ENCODE measurements at places on chromosomes 1 and 21.

DNA sequence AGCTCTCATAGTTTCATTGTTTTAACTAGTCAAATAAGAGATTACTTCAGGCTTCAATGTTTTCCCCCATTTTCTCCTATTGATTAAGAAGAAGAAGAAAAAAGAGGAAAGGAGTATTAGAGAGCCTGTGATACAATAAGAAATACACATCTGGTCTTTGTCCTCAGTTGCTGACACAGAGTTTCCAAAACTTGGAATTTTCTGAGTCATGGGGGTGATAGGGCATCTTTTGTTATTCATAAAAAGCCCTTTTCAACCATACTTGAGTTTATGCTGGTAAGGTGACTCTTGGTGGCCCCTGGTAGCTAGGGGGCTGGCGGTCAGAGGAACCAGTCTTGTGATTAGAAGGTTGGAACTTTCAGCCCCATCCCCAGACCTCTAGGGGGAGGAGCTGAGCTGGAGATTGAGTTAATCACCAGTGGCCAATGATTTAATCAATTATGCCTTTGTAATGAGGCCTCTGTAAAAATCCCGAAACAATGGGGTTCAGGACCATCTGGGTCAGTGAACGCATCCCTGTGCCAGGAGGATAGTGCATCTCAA lies 28.9 kb upstream of the KLF18 start:
- peak; percentile 79 for DNase-seq

DNA sequence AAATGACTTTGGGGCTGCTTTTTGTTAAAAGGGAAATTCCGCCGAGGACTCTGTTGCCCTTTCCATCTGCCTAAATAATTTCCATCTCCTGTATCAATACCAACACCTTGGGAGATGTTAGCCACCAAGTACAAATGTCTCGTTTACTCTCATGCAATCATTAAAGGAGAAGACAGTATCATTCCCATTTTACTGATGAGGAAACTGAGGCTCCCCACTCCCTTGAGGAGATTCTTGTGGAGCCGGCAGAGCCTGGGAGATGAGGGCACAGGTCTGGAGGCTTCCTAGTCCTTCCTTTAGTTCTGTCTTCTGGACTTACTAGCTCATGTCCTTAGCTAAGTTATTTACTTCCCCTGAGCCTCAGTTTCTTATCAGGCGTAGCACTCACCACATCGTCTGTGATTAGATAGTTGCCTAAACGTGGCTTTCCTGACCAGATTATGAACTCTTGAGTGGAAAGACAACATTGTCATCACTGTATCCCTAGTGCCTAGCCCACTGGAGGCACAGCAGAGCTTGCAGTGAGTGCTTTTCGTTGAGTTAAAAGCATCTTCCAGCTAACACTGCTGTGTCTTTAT lies 81.6 kb downstream of the ADSS2 start:
- DNase-seq, result no peak

- no peak for DNase-seq
Observed at GRCh38 chr1:192812420-192813209, 3.8 kb downstream of the RGS2 start.

- no peak for DNase-seq
Observed at GRCh38 chr1:53627666-53628065, 111.3 kb downstream of the GLIS1 start.

DNA sequence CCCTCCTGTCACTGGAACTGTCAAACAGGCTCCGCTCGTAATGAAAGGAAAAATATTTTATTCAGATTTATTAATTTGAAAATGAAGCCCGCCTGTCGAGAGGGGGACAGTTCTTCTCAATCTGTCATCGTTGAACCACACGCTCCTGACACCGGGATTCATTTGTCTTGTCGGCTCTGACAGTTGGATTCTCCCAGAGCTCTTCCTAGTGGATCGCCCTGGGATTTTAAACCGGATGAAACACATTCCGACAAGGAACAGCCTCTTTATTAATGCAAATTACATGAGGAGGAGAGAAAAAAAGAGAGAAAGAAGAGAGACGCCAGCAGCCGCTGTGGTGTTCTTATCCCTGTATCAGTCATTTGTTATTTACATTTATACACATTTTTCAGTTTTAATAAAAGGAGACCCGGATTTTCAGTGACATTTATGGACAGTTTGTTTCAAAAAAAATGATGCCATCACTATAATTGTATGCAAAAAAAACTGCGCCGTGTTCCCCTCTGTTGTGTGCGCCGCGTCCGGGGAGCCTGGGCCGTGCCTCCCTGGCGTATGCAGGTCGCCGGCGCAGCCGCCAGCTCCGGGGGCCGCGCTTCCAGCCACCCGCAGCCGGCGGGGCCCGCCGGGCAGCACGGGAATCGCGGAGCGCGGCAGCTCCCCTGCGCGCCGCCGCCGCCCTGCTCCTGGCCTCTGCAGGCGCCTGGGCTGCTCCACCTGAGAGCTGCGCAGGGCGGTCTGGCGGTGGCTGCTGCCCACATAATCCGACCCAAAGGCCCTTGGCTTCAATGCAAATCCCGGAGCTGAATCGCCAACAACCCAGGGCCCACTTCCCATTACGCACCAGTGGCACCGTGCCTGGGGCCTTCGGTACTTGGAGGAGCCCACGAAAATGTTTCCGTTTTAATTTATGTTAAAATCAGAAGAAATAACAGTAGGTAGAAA lies 237.9 kb upstream of the PBX1 start:
- peak; percentile 36 for DNase-seq

- DNase-seq, result peak; percentile 11
Observed at GRCh38 chr1:199002661-199003060, 363.8 kb downstream of the PTPRC start.

DNA sequence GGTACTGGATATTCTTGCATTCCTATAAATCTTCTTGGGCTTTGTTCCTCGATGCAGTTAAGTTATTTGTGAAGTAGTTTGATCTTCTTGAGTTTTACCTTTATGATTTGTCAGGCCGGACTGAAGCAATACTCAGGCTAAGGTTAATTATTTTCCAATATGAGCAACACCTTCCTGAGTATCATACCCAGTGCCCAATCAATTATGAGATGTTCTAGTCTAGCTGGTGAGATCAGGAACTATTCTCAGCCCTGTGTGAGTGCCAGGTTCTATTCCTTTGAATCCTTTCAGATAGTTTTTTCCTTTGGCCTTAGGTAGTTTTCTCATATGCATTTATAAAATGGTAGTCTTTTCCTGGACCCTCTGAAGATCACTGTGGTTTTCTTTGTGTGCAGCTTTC lies 92.5 kb downstream of the SCMH1 start:
- no peak for DNase-seq

- DNase-seq, result no peak
Observed at GRCh38 chr1:35044431-35044830, 12.7 kb upstream of the ZMYM6 start.

GRCh38 chr1:168236836-168237611 lies 11.2 kb downstream of the SFT2D2 start:
- peak; percentile 69 for DNase-seq
